ENCODE measurements at places on chromosomes 3 and 15. TPM values are rescaled to one million over a fixed set of nuclear protein-coding genes. Genes with fewer than 3 reads are reported as not detected.

The NOX5 gene
- total RNA-seq = 0.30 TPM

The PCOLCE2 gene
- 33.5 TPM for total RNA-seq

The CD86 gene
- not detected for total RNA-seq

The SCN5A gene
- total RNA-seq = 0.63 TPM

The ACKR2 gene
- not detected for total RNA-seq

The PSTPIP1 gene
- total RNA-seq = not detected

The NANOGP8 gene
- not detected for total RNA-seq

The IL17RD gene
- 0.83 TPM for total RNA-seq

The CPLX3 gene
- not detected for total RNA-seq

The PXK gene
- 6.1 TPM for total RNA-seq

The KCNMB3 gene
- 1.3 TPM for total RNA-seq

The FANCD2OS gene
- not detected for total RNA-seq

The TEX55 gene
- total RNA-seq = not detected

The CLDN11 gene
- total RNA-seq = not detected

The ARGFX gene
- not detected for total RNA-seq

The OR5H2 gene
- total RNA-seq = not detected

The SERINC4 gene
- total RNA-seq = 0.10 TPM

The CPEB1 gene
- 2.4 TPM for total RNA-seq
